ENCODE measurements at places on chromosomes 16 and 17.

- DNase-seq: no peak
These were observed 10.9 kb upstream of the MYO15B start for GRCh38 chr17:75576661-75577060.

DNA sequence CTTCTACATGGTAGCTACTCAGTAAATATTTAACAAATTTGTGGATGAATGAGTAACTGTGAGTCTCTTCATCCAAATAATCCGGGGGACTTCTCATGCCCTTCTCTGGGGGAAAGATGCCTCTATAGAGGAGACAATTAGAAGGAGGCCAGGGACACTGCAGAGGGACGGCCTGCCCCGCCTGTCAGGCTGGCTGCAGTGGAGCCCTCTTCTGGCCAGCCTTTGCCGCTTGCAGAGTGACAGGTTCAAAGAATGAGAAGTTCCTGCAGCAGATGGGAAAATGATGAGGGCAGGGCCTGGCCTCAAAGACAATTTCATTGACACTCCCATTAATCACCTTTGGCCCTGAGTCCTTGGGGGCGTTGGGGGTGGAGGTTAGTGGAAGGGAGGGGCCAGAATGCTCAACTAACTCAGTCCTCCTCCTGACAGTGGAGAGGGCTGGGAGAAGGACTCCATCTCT lies 339.0 kb downstream of the MAF start:
- DNase-seq: no peak

DNA sequence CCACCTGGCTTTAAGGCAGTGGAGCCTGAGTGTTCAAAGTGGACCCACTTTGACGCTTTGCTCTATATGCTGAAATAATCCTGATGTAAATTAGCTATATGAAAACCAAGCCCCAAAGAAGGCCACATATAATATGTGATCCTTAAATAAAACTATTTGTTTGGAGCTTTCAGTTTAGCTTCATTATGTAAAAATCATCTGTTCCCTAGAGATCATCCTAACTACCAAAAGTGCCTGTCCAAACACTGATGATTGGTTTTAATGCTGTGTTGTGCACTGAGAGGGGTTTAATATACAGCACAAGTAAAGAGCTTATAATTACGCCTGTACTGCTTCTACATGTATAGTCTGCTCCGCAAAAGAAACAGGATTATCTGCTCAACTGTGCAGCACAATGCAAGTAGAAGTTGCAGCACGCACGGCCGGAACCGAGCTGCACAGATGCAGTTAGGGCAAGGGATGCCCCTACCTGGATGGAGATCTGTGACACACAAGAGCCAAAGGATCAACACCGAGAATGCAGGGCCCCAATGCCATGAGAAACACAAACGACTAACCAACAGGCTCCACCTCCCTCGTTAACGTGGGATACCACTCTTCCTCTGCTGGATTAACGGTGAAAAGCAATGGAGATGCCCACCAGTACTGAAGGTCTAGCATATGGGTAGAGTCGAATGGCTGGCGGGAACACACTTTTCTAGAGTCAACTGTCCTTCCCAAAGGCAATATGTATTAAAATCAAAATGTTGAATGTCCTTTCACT lies 20.5 kb downstream of the USP7 start:
- no peak for DNase-seq

GRCh38 chr16:19696961-19697360 lies 21.1 kb downstream of the KNOP1 start:
- DNase-seq: no peak

DNA sequence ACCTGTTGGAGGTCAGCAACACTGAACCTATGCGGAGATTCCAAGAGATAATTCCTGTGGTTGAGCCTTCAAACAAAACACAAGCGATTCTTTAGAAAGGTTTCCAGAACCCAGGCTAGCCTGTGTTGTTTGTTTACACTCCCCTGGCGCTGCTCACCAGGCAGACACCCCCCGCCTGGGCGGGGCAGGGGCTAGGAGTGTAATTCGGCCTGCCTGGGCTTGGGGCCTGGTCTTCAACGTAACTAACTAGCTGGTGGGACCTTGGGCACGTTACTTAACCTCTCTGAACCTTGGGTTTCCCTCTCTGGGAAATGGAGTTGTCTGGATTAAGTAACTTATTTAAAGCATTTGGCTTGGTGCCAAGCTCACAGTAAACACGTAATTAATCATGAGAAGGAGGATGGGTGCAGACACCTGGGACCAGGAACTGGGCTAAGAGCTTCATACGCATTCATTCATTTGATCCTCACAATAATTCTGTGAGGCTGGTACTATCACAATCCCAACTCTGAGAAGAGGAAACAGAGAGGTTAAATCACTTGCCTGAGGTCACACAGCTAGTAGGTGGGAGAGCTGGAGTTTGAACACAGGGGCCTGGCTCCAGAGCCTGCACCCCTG lies 7.6 kb upstream of the ARHGAP27 start:
- no peak for DNase-seq

DNA sequence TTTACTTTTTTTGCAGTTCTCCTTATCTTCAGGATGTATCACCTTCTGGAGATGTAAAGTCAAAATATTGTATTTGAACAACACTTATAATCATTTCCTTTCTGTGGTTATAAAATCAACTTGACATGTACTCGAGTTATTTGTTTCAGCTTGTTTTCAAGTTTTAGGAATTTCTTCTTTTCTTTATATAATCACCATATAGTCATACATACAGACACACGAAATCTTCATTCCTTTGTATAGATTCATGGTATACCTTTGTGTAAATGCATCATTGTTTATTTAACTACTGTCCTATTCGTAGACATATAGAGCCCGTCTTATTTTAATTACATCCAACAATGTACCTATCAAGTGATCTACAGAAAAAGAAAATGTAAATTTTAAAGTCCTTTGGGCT lies 40.1 kb downstream of the CMC2 start:
- no peak for DNase-seq

DNA sequence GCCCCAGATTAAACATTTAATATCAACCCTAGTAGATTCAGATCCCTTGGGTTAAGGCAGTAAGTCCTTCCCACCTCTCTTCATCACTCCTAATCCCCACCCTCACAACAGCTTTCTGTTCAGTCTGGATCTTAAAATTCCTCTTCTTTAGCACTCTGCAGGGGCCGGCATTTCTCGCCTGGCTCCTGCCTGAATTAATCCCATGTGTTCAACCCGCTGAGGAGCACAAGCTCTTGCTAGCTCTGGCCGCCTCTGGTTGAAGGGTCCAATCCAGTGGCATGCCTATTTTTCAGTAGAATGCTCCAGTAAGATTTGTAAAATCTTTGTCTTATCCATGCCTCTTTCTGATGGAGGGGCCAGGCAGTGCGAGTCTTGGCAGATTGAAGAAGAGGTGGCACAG lies 59.2 kb downstream of the CYB5B start:
- no peak for DNase-seq

DNA sequence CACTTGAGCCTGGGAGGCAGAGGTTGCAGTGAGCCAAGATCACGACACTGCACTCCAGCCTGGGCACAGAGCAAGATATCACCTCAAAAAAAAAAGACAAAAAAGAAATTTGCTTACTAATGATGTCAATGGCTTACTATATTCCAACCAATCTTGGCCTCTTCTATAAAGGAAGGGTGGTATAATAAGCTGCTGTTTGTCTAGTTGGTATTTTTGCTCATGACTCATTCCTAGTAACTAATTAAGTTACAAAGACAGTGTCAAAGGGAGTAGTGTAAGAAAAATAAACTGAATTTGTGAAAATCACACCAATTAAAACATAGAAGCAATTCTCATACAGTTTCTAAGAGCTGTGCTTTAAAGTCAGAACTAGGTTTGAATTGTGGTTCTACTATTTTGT lies 82.5 kb downstream of the NLK start:
- DNase-seq: no peak

GRCh38 chr17:42782166-42783061 lies 2.0 kb downstream of the WNK4 start:
- DNase-seq: no peak
